ENCODE measurements at places on chromosomes 11 and 22. TPM values are rescaled to one million over a fixed set of nuclear protein-coding genes. Genes with fewer than 3 reads are reported as not detected.

The DNAJB7 gene
- total RNA-seq = not detected

The RPS6KA4 gene
- 33.3 TPM for total RNA-seq

The FBLN1 gene
- total RNA-seq = 0.32 TPM

The MRGPRX4 gene
- not detected for total RNA-seq

- ATAC-seq = no peak
These were observed 69.3 kb downstream of the KCNC1 start for GRCh38 chr11:17803754-17804334.

- ATAC-seq = no peak
These were observed 83.8 kb downstream of the ME3 start for GRCh38 chr11:86588566-86589090.

DNA sequence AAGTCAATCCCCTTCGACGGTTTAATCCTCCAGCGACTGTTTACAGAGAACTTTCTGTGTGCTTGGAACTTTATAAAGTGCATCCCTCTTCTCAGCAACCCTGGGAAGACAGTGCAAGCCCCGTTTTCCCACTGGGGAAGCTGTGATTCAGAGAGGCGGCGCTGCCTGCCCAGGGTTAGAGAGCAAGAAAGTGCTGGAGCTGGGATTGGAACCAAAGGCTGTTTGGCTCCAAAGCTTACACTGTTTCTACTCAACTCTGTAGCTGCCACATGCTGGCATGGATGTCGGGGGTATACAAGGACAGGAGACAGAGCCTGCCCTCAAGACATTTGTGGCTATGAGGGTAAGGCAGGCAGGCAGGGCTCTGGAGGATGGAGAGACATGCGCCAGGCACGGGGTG, 13.0 kb downstream of the FBLN1 start:
- no peak for ATAC-seq

DNA sequence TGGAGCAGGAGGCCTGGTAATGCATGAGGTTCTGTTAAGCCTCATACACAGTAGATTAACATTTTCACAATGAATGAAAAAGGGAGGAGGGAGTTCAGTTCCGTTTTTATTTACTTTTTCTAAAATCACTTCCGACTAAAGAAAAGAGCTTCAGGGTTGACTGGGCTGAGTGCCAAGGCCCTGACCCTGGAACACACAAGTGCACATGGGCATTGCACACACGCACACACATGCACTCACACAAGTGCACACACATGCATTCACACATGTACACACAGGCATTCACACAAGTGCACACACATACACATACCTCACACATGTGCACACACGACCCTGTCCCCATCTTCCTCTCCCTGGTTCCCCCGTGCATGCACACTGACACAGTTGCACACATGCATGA, 303.3 kb downstream of the BRD1 start:
- ATAC-seq = no peak

Measured in activated T-helper 17 cell treated with anti-CD3 and anti-CD28 coated beads, Interleukin-2, amount 50 U/mL, for 72 hours (primary cell).